ENCODE measurements at places on chromosomes 7 and 10.

- DNase-seq, result no peak
Observed at GRCh38 chr10:119521443-119522204, 20.9 kb downstream of the RGS10 start.

- DNase-seq, result no peak
Observed at GRCh38 chr7:137636376-137636775, 210.4 kb downstream of the DGKI start.

GRCh38 chr7:18345641-18346234 is 149.8 kb upstream of the HDAC9 start:
- DNase-seq, result peak; percentile 13

GRCh38 chr10:21831986-21832820 is 171.3 kb downstream of the DNAJC1 start:
- DNase-seq, result no peak

DNA sequence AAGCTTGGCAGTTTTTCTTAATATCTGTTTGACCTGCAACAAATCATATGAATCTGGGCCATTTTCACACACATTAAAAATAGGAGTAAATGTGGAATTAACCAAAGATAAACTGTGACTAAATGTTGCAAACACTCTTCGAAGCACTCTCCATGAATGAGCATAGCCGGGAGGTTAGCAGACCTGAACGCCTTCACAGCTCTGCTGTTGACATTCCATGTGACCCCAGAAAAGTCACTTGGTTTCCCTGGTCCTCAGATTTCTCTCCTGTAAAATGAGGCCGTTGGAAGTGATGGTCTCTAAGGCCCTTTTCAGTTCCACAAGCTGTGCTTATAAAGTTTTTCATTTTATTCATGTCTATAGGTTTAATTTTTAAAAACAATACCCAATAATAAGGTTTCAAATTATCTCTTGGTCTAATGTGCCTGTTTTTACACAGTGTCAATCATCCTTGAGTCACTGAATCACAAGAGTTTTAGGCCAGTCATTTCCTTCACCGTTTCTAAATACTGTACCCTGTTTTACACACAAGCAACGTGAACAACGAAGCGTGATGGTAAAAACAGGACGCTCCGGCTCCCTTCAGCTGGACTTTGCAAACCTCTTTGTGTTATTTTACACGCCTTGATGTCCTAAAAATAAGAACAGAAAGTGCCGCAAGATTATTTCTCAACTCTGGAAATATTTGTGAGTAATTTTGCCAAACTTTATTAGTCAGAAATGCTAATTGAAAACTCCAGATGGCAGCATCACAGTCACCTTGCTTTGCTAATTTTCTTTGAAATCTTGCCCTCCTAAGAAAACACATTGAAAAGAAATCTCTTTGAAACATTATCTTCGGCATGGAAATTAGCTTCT is 38.6 kb upstream of the MET start:
- DNase-seq, result no peak

GRCh38 chr10:101453318-101453717 is 99.4 kb downstream of the BTRC start:
- DNase-seq, result no peak

DNA sequence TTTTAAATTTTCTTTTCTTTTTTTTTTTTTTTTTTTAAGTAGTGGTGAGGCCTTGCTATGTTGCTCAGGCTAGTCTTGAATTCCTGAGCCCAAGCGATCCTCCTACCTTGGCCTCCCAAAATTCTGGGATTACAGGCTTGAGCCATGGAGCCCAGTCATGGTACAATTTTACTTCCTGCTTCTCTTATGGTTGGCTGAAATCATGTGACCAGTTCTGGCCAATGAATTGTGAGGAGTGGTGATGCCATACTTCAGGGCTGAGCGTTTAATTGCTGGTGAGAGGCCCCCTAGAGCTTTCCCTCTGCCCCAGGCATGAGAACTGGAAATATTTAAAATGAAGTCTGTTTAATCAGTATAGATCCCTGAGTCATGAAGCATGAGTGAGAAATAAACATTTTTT is 22.2 kb upstream of the BAIAP2L1 start:
- DNase-seq, result no peak

- no peak for DNase-seq
Observed at GRCh38 chr10:124152139-124153022, 59.0 kb upstream of the CHST15 start.

DNA sequence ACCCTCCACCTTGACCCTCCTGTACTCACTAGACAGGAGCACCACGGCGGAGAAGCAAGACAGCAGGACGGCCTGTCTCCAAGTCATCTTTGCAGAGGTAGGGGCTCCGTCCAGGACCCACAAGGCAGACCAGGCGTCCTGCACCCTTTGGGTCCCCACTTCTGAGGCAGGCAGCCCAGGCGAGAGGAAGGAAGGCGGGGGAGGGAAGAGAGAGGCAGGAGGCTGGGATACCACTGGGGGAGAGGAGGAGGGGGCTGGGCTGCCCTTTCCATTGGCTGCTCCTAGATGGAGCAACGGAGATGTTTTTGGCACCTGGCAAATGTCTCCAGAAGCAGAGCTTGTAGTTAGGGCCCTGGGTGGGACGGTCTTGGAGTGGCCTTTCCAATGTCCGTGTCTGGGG is at the start of gene UCMA:
UCMA (minus strand) TSS at position 203 of the 400 bp plus-strand sequence; CDS start at position 87, 116 bp downstream.
- DNase-seq, result no peak

DNA sequence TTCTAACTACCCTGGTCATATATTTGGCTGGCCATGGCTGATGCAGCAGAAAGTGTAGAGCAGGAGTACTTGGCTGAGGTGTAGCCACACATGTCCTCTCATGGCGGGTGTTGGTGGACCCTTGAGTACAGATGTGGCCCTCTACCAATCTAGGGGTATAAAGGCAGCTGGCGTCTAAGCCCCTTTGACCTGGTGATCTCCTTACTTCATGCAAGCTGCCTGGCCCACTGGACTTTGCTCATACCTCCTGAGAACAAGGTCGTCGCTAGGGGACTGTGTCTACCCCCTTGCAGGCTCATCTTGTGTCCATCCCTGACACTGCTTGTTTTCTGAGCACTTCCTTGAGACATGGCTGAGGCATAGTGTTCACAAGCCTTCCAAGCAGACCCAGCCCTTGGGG is 287.8 kb downstream of the RPS24 start:
- no peak for DNase-seq

GRCh38 chr7:84251277-84251781 is 56.7 kb upstream of the SEMA3A start:
- DNase-seq, result no peak

GRCh38 chr7:135714534-135715009 is 13.4 kb downstream of the SLC13A4 start:
- DNase-seq, result no peak

DNA sequence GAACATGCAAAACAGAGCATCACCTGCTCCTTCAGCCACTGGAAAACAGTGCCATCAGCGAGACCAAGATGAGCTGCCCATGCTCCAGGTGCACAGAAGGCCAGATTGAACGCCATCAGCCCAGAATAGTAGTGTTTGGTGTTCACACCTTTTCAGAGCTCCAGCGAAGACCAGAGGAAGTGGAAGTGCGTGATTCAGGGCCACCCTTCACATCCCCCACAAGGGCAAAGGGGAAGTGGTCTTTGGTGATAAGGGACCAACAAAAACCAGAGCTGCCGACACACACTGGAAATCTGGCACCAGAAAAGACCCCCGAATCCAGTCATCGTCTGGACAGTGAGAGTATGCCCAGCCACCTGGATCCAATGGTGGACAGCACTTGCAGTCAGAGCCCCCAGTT is 29.5 kb upstream of the TMEM72 start:
- DNase-seq, result no peak

GRCh38 chr7:133217773-133218172 is 35.1 kb upstream of the EXOC4 start:
- DNase-seq, result no peak

GRCh38 chr7:73866446-73866767 is 5.4 kb downstream of the TMEM270 start:
- no peak for DNase-seq

DNA sequence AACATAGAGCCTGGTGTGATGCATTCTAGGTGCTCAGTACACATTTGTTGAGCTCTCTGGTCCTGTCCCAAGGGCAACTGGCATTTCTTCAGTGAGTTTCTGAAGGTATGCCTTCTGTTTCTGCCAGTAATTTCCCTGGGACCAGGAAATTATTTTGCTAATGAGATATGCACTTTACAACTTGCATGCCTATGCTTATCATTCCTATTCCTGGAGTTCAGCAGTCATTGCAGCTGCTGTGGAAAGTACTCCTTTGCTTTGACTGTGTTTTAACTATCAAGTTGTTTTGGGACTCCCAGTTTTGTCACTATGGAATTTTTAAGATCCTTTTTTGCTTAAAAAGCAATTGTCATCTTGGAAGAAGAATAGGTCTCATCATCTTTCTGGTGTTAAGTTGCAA is 283.0 kb downstream of the BBS9 start:
- no peak for DNase-seq

GRCh38 chr7:49703337-49703736 is 70.1 kb upstream of the VWC2 start:
- DNase-seq, result no peak

DNA sequence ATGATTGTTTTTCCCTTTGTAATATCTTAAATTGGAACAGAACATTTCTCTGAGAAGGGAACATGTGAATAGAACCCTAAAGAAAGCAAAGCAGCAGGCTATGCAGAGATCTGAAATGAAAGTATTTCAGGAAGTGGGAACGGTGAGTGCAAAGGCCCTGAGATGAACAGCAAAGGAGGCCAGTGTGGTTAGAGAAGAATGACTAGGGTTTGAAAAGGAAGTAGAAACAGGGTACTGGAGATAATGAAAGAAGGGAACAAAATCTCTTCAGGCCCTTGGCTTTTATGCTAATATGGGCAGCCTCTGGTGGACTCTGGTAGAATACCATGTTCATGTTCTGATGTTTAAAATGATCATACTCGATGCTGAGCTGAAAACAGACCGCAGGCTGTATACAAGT is 22.2 kb downstream of the ARHGAP21 start:
- DNase-seq, result no peak

DNA sequence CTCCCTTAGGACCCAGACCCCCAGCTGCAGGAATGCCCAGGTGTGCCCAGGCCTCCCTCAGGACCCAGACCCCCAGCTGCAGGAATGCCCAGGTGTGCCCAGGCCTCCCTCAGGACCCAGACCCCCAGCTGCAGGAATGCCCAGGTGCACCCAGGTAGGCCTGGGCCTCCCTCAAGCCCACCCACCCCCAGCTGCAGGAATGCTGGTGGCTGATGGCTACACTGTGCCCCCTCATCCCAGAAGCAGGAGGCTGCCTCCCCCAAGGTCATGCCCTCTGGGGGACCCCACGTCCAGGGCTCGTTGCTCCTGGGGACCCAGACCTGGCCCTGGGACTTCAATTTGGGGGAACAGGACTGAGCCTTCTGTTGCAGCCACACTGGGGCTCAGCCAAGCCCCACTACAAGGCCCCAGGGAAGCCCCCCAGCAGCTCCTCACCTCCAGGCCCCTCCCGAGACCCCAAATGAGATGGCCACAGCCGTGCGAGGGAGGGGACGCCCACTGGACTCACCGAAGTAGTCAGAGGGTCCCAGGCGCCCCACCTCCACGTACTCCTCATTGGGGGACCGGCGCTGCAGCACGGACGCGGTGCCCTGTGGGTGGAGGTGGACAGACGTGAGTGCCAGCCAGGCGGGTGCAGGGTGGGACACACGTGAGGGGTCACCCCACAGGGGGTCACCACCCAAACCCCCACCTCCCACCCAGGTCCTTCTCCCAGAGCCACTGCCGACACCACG is 31.4 kb upstream of the PDGFA start:
- DNase-seq, result no peak

- DNase-seq, result no peak
Observed at GRCh38 chr10:95613330-95613729, 43.2 kb downstream of the ALDH18A1 start.

DNA sequence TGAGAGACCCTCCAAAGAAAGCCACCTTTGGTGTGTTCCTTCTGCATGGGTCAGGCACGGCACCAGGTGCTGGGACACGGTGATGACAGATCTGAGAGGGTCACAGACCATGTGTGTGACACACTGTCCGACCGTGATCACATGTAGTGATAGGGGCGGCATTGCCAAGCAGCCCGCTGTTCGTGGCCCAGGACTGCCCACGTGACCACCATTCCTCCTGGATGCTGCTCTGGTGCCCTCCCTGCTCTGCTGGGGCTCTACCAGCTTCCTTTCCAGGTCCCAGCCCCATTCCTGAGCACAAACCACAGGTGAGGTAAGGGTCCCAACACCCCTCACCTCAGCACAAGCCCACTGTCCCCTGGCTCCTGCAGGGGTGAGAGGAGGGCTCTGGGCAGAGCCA is 10.1 kb upstream of the SLC18A3 start:
- no peak for DNase-seq

- no peak for DNase-seq
Observed at GRCh38 chr7:46357290-46357689, 436.2 kb upstream of the IGFBP3 start.
